ENCODE measurements at places on chromosomes 13 and 19.

- no peak for DNase-seq
Measured at GRCh38 chr19:35483089-35483488, 7.2 kb downstream of the KRTDAP start.

DNA sequence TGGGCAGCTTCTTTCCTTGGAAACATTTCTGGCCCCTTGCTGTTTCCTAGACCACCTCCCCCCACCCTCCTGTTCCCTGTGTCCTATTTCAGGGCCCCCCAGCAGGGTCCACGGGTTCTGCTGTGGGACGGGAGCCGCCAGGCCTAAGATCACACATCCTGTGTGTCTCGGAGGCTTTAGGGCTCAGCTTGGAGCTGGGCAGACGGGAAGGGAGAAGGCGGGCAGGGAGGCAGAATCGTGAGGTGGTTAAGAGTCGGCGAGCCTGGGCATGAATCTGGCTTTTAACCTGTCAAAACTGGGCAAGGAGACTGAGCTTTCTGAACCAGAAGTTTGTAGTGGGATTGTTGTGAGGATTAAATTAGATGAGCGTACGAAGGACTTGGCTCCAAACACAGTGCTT lies 4.8 kb downstream of the KCNC3 start:
- DNase-seq: no peak

DNA sequence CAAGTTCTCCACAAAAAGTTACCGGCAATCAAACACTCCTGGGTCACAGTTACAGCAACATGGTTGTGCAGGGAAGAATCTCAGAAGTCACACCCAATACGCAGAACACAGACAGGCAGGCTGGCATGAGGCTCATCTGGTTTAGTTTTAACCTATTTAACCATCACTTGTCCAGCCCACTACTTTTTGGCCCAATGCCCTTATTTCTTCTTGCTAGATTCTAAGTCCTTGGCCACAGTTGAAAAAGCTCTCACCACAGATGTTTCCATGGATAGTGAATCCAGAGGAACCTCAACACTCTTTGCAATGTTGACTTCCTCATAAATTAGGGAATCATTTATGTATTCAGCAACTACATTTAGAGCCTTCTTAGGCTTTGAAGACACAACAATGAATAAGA lies 50.7 kb upstream of the FNDC3A start:
- DNase-seq: no peak

DNA sequence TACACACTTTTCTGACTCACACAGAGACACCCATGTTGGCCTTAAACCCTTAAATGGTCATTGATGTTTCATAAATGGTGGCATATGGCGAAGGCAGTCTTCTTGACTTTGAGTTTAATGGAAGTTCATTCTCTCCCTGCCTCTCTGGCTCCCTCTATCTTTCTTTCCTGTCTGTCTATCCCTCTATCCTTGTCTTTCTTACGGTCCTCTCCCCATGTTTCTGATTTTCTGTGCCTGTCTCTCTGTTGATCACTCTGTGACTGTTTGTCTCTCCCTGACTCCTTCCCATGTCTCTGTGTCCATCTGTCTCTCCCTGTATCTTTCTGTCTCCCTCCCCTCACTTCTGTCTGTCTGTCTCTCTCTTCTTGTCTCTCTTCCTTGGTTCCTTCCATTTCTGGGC lies 43.2 kb upstream of the SHKBP1 start:
- no peak for DNase-seq

GRCh38 chr19:5679289-5680083 lies 830 bp downstream of the MICOS13 start:
- DNase-seq: no peak

- DNase-seq: peak; percentile 35
Measured at GRCh38 chr13:104318121-104318520, 1251.9 kb upstream of the SLC10A2 start.

GRCh38 chr19:50059045-50059444 lies 33.2 kb downstream of the ZNF473 start:
- no peak for DNase-seq

DNA sequence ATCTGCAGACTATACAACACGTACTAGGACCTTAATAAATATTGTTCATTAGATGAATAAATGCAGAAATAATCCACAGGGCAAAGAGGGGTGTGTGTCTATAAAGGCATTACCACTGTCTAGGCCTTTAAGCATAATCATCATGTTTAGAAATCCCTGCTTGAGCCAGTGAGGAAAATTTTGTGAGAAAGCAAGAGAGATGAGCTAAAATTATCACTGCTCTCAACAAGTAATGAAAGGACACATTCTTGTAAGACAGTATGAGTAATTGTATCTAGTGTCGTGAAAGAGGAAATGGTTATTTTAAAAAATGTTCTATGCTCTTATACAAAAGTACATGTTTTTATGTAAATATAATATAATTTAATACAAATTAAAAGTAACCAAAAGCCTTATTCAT lies 1699.4 kb downstream of the PCDH9 start:
- DNase-seq: no peak

- DNase-seq: no peak
Measured at GRCh38 chr13:51993713-51994112, 17.5 kb downstream of the ATP7B start.

Measured in non-pigmented ciliary epithelial cell (primary cell).